ENCODE measurements at places on chromosomes 3 and 15.

- DNase-seq: no peak
These were observed 27.7 kb upstream of the LRRFIP2 start for GRCh38 chr3:37202035-37202434.

DNA sequence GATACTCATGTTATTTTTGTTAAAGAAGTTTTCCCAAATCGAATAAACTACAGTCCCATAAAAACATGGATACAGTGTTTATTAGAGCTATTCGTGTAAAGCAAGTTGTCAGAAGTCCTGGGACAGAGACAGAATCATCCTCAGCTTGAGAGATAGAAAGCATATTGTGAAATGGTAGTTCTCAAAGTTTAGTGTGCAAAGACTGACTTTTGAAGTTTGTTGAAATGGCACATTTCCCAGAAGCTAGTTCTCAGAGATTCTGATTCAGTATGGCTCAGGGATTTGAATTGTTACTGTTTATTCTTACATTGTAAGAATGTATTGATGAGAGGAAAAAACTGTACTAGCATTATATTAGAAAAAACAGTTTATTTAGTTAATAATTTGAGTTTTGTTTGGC is 22.1 kb downstream of the GABRR3 start:
- no peak for DNase-seq

GRCh38 chr3:24550588-24550987 is 55.9 kb upstream of the THRB start:
- no peak for DNase-seq

GRCh38 chr3:46869440-46869839 is 6.2 kb upstream of the MYL3 start:
- no peak for DNase-seq

GRCh38 chr15:79310612-79310984 is 314 bp upstream of the TMED3 start:
- no peak for DNase-seq

Measured in heart left ventricle (tissue), 16 donors.